Activated B cell treated with CpG ODN at 0.5 μM for 24 hours (primary cell): ENCODE measurements at places on chromosomes 5 and 9.

- no peak for DNase-seq
Measured at GRCh38 chr5:17346811-17347210, 129.4 kb downstream of the BASP1 start.

- DNase-seq, result no peak
Measured at GRCh38 chr5:651296-652022, 39.3 kb downstream of the CEP72 start.

DNA sequence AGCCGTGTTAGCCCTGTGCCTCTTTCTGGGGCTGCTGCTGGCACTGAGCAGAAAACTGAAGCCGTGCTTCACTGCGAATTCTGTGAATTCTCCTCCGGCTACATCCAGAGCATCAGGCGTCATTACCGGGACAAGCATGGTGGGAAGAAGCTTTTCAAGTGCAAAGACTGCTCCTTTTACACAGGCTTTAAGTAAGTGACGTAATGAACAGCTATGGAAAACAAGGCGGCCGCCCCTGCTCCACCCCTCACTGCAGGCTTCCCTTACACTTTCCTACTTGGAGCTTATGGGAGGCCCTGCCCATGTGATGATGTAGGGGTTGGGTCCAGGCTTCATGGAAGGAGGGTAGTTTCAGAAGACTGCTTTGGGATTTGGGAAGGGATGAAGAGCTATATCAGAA, 109.1 kb downstream of the ZNF462 start:
- DNase-seq, result no peak

DNA sequence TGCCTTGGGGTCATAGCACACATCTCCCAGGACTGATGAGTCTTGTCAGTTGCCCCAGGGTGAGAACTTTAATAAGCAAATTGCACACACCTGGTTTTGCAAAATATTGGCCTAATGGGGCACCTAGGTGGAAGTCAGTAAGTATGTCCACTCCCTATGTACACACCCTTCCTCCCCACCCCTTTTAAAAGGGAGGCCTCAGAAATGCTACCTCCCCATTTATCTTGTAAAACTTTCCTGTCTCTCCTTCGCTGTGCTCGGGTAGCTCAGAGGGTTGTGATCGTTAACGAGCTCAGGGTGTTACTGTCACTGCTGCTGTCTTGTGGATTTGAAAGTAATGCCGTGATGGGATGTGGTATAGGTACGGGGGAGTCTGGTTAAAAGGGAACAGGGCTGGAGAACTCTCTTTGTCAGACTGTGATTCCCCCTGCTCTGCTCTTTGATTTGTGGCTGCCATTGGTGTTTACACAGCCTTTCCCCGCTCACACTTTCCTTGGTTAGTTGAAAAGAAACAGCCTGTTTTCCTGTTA, 26.2 kb downstream of the ZNF462 start:
- no peak for DNase-seq

- DNase-seq, result no peak
Measured at GRCh38 chr5:135155616-135156214, 121.7 kb upstream of the PITX1 start.

GRCh38 chr5:44388321-44389089, 715 bp downstream of the FGF10 start:
- DNase-seq, result no peak

- no peak for DNase-seq
Measured at GRCh38 chr5:31470608-31471007, 61.3 kb downstream of the DROSHA start.

GRCh38 chr5:35188031-35188457, 42.2 kb downstream of the PRLR start:
- no peak for DNase-seq

GRCh38 chr5:126274076-126274762, 149.0 kb upstream of the GRAMD2B start:
- no peak for DNase-seq

DNA sequence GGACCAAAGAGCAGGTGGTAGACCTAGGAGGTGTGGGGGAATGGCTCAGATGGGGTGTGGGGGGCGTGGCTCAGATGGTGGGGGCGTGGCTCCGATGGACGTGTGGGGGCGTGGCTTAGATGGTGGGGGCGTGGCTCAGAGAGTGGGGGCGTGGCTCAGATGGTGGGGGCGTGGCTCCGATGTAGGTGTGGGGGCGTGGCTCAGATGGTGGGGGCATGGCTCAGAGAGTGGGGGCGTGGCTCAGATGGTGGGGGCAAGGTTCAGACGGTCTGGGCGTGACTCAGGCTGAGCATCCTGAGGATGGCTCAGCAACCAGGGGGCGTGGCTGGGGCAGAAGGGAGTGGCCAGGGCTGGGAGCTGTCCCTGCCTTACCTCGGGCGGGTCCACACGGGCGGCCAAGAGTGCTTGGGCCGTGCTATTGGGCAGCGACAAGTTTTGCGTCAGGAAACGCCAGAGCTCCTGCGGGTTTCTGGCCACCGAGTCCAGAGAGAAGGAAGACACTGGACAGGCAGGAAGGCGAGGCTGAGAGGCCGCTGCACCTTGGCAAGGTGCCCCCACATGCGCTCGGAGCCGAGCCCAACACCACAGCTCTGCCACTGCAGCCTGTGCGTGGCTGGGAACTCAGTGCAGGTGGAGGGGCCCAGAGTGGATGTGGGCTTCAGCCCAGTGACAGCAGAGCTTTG, 5.9 kb downstream of the ABCA2 start:
- DNase-seq, result no peak

GRCh38 chr9:38687992-38688391, 31.9 kb downstream of the FAM240B start:
- DNase-seq, result no peak

DNA sequence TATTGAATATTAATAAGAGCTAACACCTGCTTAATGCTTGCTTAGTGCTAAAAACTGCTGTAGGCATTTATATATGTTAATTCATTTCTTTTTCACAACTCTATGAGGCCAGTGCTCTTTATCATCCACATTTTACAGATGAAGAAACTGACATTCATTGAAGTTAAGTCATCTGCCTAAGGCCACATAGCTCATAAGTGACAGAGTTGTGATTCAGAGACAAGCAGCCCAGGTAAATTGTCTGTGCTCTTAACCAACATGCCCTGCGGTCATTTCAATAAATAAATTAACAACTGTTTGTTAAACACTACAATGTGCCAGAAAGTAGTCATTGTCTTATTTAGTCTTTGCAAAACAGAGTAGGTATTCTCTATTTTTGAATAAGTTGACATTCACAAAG, 1354.4 kb upstream of the C9orf72 start:
- no peak for DNase-seq

- DNase-seq, result no peak
Measured at GRCh38 chr9:6564868-6565267, 80.7 kb downstream of the GLDC start.

- no peak for DNase-seq
Measured at GRCh38 chr9:126229501-126229900, 97.1 kb upstream of the MVB12B start.

GRCh38 chr5:95746722-95747679, 15.9 kb downstream of the RHOBTB3 start:
- no peak for DNase-seq

GRCh38 chr9:21608200-21608599, 126.1 kb upstream of the IFNE start:
- no peak for DNase-seq

DNA sequence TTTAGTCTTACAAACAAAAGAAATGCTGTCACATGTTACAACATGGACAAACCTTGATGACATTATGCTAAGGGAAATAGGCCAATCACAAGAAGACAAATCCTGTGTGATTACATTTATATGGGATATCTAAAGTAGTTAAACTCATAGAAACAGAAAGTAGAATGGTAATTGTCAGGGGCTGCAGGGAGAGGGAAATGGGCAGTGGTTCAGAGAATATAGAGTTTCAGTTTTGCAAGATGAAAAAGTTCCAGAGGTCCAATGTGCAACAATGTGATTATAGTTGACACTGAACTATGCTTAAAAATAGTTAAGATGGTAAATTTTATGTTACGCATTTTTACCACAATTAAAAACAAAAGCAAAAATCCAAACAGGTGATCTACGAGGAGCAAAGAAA, 265.5 kb downstream of the NDUFS4 start:
- no peak for DNase-seq

- DNase-seq, result no peak
Measured at GRCh38 chr5:54063817-54064216, 246.6 kb downstream of the ARL15 start.

DNA sequence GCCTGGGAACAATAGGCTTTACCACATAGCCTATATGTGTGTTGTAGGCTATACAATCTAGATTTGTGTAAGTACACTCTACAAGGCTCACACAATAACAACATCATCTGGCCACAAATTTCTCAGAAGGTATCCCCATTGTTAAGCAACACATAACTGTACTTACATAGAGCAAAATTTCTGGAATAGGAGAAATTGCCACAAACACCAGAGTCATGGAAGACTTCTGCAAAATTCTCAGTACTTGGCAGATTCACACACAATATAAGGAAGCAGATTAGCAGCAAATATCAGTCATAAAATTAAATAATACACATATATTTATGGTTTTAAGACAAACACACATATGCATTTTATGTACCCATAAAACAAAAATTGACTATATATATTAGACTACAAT, 16.4 kb downstream of the GNAQ start:
- no peak for DNase-seq

GRCh38 chr5:71651579-71651978, 64.4 kb downstream of the MCCC2 start:
- no peak for DNase-seq

GRCh38 chr9:100082782-100083181, 16.0 kb downstream of the ERP44 start:
- DNase-seq, result no peak

- DNase-seq, result no peak
Measured at GRCh38 chr9:110932863-110933262, 105.4 kb downstream of the LPAR1 start.

DNA sequence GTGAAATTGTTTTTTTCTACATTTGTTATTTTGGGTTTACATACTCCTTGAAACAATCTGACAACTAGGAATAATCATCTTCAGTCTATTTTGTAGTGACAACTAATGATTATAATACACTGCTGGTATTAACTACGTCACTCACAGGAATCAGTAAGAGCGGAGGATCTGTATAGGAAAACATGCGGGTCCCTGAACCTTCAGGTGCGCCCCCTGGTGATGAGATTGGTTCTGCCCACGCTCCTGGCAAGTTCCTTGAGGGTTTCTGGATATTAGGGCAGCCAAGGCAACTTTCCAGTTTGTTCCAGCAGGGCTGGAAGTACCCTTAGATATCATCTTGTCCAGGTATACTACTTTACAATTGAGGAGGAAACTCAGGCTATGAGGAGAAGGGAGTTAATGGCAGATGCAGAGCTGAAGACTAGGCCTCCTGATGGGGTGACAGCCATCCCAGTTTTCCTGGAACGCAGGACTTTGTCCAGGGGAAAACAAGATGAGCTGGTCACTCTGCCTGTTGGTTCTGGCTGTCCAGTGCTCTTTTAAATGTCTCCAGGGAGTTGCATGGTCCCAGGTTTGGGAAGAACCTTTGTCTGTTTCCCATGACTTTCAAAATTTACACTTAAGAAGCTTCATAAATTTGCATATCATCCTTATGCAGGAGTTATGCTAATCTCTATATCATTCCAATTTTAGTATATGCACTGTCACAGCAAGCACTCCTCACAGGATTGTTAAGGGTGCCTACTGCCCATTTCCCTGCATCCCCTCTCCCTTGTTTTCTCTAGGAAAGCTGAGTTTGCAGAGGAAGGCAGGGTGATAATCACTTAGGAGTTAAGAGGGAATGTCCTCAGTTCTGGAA, 14.9 kb upstream of the WNT8A start:
- DNase-seq, result peak; percentile 47

DNA sequence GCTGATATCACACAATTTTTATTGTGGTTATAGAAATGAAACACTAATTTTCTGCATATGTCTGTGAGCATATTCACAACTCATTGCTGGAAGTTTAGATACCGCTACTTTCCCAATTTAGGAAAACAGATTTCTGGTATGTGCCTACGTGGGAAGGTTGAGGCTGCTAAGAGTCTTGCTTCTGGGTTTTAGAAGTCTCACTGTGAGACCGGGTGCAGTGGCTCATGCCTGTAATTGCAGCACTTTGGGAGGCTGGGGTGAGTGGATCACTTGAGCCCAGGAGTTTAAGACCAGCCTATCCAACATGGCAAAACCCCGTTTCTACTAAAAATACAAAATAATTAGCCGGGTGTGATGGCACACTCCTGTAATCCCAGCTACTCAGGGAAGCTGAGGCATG, 39.6 kb downstream of the UBAP1 start:
- no peak for DNase-seq

- no peak for DNase-seq
Measured at GRCh38 chr5:145942201-145942600, 5.8 kb downstream of the SH3RF2 start.

- DNase-seq, result peak; percentile 92
Measured at GRCh38 chr5:178113141-178113787, at the start of gene N4BP3. TSS of gene N4BP3 (plus strand) at chr5:178113532. CDS start at chr5:178119584, 6,052 bp downstream.

GRCh38 chr5:50886657-50887345, 220.4 kb downstream of the PARP8 start:
- no peak for DNase-seq

DNA sequence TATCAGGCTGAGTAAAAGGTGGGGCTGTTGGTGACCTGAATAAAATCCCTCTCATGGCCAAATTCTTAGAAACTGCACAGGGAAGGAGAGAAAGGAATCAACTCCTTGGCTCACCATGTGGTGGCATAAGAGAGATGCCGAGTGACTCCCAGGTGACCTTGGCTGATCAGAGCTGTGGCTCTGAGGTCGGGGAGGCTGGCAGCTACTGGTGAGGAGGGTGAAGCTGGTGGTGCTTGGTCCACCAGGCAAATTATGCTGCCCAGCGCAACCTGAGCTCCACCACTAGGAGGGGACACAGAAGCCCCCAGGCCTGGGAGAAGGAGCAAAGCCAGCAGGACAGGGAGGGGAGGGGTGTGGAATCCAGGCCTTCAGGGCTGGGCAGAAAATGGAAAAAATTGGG, 111.2 kb upstream of the IL12B start:
- DNase-seq, result no peak

GRCh38 chr5:138289296-138289695, 14.9 kb upstream of the GFRA3 start:
- DNase-seq, result no peak

GRCh38 chr9:98488571-98489312, 220.0 kb downstream of the GABBR2 start:
- DNase-seq, result no peak

- DNase-seq, result no peak
Measured at GRCh38 chr9:78698371-78698770, 401.4 kb downstream of the PSAT1 start.
